ENCODE measurements at places on chromosomes 7 and 10.
A peak's percentile ranks its signal among the peaks of the same experiment; 100 is the strongest.

DNA sequence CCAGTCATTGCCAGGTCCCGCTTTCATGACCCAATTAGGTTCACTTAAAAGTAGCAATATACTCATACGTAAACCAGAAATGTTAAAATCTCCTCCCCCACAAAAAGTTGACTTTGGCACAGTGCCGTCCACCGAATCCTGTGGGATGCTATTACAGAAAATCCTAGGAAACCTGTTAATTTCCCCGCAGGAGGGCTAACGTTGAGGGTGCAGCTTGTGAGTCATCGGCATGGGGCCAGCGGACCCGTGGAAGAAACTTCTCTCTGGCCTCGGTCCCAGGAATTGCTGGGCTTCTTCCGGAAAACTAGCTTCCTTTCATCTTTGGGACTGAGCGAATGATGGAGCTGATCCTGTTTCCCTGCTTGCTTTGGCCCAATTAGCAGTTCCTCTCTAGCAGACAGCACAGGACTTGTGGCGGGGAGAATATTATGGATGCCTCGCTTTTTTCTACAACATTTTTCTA is 13.5 kb downstream of the CRYGN start:
- DNase-seq, result peak; percentile 90

DNA sequence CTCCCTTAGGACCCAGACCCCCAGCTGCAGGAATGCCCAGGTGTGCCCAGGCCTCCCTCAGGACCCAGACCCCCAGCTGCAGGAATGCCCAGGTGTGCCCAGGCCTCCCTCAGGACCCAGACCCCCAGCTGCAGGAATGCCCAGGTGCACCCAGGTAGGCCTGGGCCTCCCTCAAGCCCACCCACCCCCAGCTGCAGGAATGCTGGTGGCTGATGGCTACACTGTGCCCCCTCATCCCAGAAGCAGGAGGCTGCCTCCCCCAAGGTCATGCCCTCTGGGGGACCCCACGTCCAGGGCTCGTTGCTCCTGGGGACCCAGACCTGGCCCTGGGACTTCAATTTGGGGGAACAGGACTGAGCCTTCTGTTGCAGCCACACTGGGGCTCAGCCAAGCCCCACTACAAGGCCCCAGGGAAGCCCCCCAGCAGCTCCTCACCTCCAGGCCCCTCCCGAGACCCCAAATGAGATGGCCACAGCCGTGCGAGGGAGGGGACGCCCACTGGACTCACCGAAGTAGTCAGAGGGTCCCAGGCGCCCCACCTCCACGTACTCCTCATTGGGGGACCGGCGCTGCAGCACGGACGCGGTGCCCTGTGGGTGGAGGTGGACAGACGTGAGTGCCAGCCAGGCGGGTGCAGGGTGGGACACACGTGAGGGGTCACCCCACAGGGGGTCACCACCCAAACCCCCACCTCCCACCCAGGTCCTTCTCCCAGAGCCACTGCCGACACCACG is 31.4 kb upstream of the PDGFA start:
- DNase-seq, result no peak

DNA sequence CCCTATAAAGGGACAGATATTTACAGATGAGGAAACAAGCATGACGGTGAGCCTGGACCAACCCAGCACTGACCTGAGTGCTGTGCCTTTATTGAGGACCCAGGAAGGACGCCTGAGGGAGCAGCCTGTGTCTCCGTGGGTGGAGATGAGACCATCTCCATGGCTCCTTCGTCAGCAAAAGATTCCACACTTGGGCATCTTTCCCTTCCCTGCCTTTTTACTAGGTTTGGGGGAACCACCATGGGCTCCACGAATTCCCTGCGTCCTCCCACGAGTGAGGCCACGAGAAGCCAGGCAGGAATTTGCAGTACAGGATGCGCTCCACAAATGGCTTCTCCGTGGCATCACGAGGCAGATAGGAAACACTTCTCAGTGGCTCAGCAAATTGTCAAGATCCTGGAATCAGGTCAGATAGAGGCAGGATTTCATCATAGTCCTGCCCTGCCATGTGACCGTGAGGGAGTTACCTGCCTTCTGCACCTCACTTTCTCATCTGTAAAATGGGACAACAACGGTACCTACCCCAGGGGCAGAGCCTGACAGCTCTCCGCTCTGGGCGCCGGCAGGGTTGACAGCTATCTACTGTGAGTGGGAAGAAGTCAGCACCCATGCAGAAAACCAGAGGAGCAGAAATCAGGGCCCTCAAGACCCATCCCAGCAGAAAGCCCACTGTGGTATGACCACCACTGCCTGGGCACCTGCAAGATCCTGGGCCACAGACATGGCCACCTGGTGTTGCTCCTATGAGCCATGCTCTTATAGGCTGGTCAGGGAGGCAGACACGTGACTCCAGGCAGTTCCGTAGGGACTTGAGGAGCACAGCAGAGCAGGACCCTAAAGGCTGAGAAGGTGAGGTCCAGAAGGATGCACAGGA is 80.1 kb downstream of the GRID1 start:
- no peak for DNase-seq

DNA sequence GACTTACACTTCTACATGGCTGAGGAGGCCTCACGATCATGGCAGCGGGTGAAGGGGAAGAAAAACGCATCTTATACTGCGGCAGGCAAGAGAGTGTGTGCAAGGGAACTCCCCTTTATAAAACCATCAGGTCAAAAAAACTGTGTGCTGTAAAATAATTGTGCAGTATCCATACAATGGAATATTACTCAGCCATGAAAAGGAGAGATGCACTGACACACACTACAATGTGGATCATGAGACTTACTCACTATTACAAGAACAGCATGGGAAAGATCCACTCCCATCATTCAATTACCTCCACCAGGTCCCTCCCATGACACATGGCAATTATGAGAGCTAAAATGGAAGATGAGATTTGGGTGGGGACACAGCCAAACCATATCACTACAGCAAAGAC is 27.2 kb upstream of the CARD11 start:
- DNase-seq, result no peak

DNA sequence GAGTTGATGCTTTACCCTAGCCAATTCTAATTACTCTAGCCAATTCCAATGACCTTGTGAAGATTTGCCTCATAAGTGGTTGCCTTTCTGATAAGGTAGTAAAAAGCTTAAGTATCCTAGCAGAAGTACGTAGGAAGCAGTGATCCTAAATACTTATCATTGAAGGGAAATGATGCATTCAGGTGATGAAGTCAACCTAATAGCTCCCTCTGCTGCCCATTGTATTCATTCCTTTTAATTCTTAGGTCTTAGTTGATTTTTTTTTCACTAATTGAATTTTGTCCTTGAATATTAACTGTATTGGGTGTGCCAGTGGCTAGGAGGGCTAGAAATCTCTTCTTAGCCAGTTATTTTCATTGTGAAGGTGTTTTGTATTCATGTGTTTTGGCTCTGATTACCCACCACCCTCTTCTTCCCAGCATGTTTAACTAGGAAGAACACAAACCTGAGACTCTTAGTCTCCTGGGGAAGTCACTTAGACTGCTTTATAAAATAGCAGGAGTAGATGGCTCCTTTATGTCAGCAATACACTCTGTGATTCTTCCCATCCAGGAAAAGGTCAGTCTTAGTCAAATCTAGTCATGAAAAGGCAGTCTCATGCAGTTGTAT is 46.3 kb downstream of the PLEKHA8 start:
- no peak for DNase-seq

DNA sequence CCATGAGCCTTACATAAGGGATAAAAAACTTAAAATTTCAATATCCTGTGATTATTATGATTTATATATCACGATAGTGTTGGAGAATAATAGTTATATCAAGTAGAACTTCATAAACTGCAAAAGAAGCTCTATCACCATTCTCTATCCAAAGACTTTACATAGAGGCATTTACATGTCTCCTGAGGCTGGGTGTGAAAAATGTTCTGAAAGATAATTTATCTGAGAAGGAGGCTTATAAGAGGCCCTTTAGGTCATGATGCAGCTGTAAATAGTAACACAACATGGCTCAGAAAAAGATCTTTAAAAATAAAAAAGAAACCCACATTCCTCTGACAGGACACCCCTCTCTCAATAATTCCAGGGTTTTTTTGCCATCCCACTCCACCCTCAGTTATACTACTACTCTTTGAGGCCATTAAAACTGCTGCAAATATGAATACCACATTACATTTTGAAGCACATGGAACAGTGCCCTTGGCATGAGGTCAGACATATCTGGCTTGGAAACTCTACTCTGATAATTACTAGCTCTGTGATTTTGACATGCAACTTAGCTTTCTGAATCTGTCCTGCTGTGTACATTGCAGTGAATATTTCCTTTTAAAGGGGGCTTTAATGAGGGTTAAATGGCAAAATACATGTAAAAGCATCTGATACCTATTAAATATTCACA is 55.5 kb downstream of the SLC16A12 start:
- DNase-seq, result no peak

DNA sequence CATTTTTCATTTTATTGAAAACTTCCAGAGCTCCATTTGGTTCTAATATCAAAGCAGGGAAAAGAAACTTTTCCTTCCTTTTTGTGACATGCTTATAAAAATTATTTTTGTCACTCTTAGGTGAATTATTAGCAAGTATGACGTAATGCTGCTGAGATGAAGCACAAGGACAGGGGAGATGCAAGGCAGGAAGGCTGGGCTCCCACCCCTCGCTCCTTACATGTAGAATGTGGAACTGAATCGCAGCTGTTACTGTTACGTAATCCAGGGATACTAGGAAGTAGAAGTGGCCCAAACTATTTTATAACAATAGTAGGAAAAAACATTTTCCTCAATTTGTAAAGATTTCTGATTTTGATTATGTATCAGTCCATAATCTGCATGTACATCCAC is 17.1 kb upstream of the GTPBP4 start:
- DNase-seq, result no peak

- DNase-seq, result no peak
Observed at GRCh38 chr7:73716318-73716890, 3.1 kb downstream of the STX1A start.

GRCh38 chr7:71404726-71405345 is 272.9 kb downstream of the GALNT17 start:
- DNase-seq, result no peak

DNA sequence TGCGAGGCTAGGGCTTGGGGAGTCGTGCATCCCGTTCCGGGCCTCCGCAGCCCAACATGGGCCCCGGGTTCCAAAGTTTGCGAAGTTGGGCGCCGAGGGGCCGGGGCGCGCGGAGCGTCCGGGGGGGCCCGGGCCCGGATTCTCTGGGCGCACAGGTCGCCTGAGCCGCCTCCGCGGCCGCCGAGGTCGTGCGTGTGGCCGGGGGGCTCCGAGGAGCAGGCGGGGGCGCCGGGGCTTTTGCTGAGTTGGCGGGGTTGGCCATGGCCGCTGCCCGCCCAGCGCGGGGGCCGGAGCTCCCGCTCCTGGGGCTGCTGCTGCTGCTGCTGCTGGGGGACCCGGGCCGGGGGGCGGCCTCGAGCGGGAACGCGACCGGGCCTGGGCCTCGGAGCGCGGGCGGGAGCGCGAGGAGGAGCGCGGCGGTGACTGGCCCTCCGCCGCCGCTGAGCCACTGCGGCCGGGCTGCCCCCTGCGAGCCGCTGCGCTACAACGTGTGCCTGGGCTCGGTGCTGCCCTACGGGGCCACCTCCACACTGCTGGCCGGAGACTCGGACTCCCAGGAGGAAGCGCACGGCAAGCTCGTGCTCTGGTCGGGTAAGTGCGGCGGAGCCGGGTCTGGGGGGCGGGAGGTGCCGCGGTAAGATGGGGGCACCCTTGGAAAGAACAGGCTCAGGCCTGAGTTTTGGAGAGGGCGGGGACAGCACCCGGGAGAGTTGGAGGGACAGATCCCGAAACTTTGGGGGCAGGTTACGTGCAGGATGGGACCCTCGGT is 643 bp downstream of the SMO start:
- DNase-seq, result peak; percentile 57

GRCh38 chr7:78022165-78022564 is 223.6 kb downstream of the PHTF2 start:
- DNase-seq, result no peak

DNA sequence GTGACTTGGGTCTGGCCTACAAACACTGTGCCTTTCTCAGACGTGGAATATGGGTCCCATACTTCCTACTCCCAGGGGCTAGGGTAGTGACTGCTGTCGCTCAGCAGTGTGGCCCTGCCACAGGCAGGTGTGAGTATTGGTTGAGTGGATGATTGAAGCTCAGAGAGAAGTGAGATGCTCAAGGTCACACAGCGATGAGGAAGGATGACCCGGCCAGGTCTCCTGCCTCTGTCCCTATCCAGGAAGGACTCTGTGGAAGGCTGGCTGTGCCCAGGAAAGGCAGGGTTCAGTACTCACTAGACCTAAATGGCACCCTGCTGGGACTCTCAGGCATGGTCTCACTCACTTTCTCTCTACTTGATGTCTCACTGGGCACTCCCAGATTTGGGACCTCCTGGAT is 2.8 kb downstream of the PRF1 start:
- DNase-seq, result no peak

DNA sequence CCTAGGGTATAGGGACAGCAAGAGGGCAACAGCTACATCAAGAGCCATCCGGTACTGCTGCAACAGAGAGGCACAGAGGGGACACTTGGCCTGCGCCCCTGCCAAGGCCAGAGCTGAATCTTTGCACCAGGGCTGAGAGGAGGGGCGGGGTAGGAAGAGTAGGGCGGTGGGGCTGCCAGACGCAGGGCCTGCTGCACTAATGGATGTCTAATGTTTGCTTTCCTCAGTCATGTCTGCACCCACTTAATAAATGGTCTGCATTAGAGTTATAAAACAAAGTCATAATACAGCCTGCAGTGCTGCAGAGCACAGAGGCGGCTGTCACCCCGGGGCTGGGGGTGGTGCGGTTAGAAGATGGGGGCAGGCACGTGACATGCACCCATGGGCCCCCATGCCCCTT is 42.2 kb upstream of the SLC29A3 start:
- no peak for DNase-seq

DNA sequence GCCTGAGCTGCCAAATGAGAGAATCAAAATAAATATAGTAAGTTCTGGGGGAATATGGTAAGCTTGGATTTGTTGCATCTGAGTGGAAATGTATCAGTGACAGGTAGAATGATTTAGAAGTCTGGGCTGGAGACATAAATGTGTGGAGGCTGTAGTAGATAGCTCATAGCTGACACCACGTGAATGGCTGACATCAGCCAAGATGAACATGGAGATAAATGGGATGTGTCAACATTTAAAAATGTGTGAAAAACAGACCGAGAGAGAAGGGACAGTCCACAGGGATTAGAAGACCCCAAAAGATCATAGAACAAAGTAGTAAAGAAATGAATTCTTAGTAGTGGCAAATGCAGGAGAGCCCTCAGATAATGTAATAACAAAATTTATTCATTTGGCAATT is 40.9 kb downstream of the NAMPT start:
- DNase-seq, result no peak

DNA sequence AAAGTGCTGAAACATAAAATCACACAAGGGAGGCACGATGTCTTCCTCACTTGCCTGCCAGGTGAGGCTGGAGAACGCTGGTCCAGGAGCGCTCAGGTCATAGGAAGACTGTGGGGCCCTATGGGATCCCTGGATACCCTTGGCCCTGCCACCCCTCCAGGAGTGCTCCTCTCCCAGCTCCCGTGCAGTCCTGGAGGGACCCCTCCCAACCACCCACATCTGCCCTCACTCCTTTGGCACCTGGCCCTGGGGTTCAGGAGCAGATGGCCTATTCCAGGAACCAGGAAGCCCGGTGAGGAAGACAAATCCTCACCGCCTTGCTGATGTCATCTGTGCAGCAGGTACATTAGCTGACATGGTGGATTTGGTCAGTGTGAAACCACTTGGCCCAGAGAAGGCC is 3.7 kb upstream of the CXCL12 start:
- DNase-seq, result peak; percentile 47
